ENCODE measurements at places on chromosomes 7 and 10. TPM values are rescaled to one million over a fixed set of nuclear protein-coding genes. Genes with fewer than 3 reads are reported as not detected.

DNA sequence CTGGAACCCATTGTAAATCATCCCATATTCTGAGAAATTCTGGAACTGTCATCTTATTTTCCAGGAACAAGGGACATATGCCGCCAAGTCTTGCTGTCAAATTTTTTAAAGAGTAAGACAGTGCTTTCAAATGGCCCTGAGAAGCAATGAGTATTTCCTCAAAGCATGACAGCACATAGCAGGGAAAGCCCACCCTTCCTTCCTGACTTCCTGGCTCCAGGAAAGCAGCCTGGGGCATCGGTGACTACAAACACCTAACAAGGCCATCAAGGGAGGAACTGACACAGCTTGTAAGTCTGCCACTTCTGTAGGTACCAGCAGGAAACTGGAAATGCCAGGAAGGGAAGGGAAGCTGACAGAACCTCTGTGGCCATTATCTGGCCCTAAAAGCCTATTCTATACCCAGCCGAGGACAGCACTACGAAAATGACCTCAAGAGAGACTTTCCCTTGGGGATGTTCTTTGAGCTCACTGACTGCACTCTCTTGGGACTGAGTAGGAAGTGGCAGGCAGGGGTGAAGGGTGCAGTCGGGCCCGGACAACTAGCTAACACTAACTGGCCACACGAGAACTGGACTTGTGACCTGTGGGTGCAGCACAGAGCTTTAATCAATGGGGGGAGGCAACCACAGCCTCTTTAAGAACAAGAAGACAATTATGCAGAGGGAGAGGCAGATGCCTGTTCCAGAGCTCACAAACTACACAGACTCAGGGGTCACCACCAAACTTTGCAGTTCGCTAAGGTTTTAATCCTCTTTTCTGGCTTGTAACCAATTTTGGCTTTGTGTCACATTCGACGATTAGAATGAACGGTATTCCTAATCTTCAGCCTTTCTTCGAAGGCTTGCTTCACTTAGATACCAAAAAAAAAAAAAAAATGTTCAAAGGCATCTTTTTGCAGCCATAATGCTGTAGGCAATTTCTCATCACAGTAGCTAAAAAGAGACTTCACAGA lies 52.0 kb downstream of the GRB10 start:
- peak; percentile 60 for DNase-seq

VWC2 gene
- total RNA-seq, result not detected

GRCh38 chr10:68342909-68343516 lies 10.3 kb upstream of the PBLD start:
- no peak for DNase-seq

- no peak for DNase-seq
Measured at GRCh38 chr7:45033931-45034290, 33.9 kb downstream of the CCM2 start.

SPOCK2 gene
- 6.6 TPM for total RNA-seq

DNA sequence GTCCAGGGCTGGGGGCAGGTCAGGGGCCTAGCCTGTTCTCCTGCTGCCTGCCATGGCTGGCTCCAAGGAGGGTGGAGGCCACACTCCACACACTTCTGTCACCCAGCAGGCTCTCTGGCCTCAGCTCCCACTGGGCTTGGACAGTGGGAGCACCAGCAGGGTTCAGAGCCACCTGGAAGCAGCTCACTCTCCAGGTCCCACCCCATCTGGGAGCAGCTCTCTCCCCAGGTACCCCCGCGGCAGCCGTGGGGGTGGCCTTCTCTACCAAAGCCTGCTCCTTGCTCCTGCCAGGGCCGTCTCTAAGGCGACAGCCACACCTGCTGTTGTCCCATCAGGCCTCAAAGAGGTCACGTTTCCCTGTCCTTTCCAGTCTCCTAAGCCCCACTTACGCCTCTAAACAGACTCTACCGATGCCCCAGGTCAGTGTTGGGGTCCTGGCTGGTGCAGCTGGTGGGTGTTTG lies 142.5 kb upstream of the RET start:
- no peak for DNase-seq

- DNase-seq, result no peak
Measured at GRCh38 chr10:1054684-1055083, 1.5 kb upstream of the WDR37 start.

- DNase-seq, result peak; percentile 90
Measured at GRCh38 chr7:75642810-75643486, 95.8 kb downstream of the HIP1 start.

- no peak for DNase-seq
Measured at GRCh38 chr7:147492606-147493005, 1098.0 kb upstream of the C7orf33 start.

MEOX2 gene
- 53.9 TPM for total RNA-seq

GRCh38 chr7:132250480-132251326 lies 325.6 kb downstream of the PLXNA4 start:
- no peak for DNase-seq

DNA sequence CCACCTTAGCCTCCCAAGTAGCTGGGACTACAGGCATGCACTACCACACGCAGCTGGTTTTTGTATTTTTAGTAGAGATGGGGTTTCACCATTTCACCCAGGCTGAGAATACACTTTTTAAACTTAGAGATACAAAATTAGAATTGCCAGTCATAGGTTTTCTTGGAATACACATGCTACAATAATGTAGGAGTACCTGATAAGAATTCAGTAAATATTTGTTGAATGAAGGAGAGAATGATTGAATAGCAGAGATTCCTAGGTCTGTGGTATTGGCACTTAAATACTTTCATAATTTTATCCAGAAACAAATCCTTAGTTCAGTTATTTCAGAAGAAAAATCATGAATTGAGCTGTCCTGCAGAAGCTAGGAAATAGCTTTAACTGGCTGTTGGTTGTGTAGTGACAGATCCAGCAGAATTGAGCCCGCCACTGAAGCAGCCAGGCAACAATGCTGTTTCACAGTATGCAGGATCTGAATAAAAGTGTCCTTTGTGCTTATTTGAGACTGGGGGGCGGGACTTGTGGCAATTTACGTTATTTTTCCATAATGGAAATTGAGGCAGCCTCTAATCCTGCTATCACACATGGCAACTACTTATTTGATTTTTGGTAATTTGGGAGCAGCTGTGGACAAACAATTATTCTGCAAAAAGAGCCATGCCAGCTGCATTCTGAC lies 31.5 kb downstream of the NRF1 start:
- no peak for DNase-seq

- no peak for DNase-seq
Measured at GRCh38 chr10:119450606-119451299, 91.8 kb downstream of the RGS10 start.

GRCh38 chr10:72349438-72349837 lies 5.3 kb downstream of the DNAJB12 start:
- no peak for DNase-seq

CDC14C gene
- not detected for total RNA-seq

TCERG1L gene
- total RNA-seq, result not detected

KCP gene
- 0.17 TPM for total RNA-seq

GIMAP5 gene
- total RNA-seq, result 350 TPM

GRCh38 chr7:98178321-98178720 lies 32.9 kb upstream of the BHLHA15 start:
- no peak for DNase-seq

DNA sequence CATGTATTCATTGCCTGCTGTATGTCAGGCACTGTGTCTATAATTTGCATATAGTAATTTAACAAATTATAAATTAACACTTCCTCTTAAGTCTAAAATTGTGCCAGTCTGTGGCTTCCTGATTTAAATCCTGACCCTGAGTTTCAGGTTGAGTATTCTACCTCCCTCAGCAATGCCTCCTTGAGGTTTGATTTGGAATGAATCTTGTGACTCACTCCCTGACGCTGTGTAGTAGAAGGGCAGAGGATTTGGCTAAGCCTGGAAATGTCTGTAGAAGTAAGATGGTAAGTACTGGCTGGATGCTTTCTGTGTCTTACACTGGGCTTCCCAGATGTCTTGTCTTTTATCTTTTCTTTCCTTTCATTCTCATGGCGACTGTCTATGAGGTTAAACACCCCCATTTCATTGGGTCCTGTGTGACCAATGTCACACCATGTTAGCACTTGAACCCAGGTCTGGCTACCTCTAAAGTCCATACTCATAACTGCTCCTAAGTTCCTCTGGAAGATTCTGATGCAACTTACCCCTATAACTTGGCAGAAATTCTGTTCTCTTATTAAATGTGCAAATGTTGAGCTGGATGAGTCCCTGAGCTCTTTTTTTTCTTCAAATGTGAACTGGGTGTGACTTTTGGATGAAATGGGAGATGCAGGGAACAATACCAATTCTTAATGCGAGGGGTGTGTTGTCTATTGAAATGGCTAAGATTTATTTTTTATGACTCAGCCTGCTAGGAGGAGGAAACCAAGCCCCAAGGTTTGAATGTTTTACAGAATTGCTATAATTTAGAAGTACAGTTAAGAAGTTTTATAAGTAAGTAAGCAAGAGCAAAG lies 48.5 kb downstream of the PLCE1 start:
- DNase-seq, result no peak

GRCh38 chr7:113320419-113320818 lies 202.1 kb upstream of the SMIM30 start:
- no peak for DNase-seq

EIF4H gene
- total RNA-seq, result 481 TPM

COL1A2 gene
- total RNA-seq, result 15.3 TPM

DNA sequence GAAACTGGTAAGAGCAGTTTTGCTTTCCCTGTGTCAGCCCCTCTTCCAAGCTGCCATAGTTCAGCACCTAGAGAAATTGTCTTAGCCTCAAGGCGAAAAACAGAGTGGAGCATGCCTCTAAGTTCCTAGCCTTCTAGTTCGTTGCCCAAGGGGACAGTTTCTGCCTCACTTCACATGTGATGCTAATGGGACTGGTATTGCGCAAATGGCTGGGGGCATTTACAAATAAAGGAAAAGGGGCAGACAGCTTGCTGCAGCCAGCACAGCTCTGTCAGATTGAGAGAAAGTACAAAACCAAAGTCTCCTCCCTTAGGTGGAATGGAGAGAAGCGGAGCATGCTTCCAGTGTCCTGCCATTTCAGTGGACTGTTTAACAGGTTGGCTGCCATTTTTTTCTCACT lies 567.7 kb downstream of the ETV1 start:
- DNase-seq, result no peak

DNA sequence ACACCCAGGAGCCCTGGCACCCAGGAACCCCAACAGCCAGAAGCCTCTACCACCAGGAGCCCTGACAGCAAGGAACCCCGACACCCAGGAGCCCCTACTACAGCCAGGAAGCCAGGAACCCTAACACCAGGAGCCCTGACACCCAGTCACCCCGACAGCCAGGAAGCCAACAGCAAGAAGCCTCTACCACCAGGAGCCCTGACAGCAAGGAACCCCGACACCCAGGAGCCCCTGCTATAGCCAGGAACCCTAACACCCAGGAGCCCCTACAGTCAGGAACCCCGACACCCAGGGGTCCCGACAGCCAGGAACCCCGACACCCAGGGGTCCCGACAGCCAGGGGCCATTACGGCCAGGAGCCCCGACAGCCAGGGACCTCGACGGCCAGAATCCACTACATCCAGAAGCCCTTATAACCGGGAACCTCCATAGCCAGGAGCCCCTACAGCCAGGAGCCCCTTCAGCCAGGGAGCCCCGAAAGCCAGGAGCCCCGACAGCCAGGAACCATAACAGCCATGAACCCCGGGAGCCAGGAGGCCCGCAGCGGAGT lies 440 bp upstream of the GLRX3 start:
- DNase-seq, result no peak

DNA sequence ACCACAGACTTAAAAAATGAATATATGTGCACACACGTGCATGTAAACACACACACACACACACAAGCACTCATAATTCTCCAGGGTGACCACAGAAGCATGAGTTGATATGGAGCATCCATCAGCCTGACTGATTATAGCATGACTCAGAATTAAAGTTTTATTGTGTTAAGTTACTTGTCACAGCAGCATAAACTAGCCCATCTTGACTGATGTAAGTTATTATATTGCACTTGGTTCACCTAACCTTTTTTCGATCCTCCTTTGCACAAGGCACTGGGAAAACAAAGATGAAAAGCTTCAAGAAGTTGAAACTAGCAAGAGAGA lies 18.8 kb upstream of the SLC35G1 start:
- DNase-seq, result no peak

ACTR3C gene
- 9.5 TPM for total RNA-seq

All from dermis blood vessel endothelial cell (primary cell).